Femur (tissue), 1 donor: ENCODE measurements at places on chromosomes 5 and 9.

DNA sequence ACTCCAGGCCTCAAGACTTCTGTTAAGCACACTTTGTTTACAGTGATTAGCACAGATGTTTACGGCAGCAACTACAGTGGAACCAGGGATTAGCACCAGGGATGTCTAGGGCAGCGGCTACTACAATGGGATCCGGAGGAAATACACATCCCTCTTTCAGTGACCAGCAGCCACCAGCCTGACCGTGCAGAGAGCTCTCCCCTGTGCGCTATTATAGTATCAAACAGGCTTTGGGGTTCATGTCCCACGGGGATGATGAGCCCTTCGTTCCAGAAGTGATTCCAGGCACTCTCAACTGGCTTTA, 21.5 kb downstream of the GFPT2 start:
- no peak for DNase-seq

DNA sequence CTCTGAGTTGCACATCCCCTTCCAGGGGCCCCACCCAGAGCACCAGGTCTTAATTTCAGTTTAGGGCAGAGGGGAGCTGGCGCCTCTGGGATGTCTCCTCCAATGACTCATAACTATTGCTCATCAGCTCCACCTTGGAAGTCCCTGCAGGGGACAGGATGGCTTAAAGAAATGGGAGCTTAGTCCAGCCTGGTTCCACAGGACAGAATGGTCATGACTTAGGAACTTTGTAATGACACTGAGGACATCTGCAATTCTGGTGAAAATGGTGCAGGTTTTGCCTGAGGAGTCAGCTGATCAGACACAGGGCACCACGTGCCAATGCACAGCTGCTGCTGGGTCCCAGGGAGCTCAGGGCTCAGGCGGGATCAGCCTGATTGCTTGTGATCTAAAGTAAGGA, 16.4 kb upstream of the PPP1R26 start:
- DNase-seq, result no peak

- DNase-seq, result no peak
Observed at GRCh38 chr5:15031180-15031579, 159.6 kb upstream of the ANKH start.

DNA sequence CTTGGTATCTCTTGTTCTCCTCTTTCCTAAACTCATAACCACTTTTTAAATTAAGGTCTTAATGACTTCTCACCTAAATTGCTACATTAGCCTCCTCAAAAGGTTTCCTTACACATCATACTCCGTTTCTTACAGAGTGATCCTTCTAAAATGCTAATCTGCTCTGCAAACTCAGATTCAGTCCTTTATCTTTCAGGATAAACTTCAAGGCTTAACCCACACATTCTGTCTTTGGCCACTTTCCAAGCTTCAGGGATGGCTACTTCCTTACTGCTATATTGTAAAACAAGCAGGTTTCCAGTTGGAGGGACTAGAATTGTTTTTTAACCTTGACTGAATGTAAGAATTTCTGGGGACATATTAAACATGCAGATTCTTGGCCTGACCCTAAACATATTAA, 105.5 kb upstream of the CHD1 start:
- DNase-seq, result no peak

- DNase-seq, result no peak
Observed at GRCh38 chr5:156379206-156379605, 52.2 kb downstream of the SGCD start.

DNA sequence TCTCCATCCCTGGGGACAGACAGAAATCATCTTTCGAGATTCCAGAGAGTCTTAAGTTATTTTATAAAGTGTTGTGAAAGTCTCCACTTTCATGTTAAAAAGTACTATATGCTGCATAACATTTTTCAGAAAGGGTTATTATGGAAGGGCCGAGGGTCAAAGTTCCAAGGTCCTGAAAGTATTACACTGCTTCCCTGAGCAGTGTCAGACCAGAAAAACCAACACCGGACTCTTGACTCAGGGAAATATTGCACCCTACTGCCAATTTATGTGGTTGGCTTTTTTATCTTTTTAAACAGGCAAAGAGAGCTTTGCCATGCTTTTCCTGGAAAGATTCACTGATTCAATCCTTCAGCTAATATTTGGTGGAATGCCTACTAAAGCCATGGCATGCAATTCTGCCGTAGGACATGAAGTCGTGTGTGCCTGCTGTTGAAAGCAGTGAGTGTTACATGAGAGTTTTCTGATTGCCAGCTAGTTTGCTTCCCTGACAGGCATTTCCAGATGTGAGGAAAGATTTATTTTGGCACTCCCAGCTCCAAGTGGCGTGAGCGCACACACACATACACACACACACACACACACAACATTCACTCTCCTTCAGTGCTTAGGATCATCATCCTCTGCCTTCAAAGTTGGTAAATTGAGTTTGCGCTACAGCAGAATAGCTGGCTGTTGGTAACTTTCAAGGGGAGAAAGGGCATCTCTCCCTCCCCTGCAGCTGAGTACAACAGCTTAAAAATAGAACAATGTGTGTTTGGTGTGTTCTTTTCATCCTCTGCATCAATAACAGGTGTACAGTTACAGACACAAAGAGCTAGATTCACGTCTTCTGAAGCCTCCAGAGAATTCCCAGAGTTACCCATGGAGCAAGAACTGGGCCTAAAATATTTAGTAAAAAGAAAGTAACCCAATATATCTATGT, 45.6 kb downstream of the SLC1A3 start:
- DNase-seq, result no peak

DNA sequence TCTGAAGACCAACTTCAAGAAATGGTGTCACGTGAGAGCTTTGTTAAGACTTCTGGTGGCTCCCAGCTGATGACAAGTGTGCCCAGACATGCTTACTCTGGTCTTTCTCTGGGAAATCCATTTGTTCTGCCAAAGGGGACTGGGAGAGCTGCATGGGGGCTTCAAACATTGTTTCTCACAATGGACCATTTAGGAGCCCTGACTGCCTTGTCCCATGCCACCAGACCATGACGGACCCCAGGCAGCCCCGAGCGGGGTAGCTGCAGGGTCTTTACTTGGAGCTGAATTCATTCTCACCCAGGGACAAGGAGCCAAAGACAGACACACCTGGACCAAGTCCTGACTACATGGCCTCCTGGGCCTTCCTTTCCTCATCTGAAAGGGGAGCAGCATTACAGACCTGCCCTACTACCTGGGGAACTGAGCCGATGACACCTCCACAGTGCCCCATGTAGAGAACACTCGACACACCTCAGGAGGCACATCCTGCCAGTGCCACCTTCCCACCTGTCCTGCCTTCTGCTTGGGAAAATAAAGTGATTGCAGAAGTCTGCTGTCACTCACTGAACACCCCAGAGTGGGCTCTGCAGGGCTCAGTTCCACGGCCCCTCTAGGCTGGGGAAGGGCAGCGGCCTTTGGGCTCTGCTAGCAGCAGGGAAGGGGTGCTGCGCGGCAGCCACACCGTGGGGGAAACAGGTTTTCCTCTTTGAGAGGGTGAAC, 169.0 kb downstream of the DAB2IP start:
- DNase-seq, result no peak

GRCh38 chr5:88984040-88984439, 101.1 kb upstream of the MEF2C start:
- no peak for DNase-seq

GRCh38 chr5:106680330-106680729, 990.4 kb downstream of the EFNA5 start:
- no peak for DNase-seq

GRCh38 chr9:124038790-124039633, 27.4 kb downstream of the LHX2 start:
- no peak for DNase-seq
